ENCODE measurements at places on chromosomes 3 and 15.

DNA sequence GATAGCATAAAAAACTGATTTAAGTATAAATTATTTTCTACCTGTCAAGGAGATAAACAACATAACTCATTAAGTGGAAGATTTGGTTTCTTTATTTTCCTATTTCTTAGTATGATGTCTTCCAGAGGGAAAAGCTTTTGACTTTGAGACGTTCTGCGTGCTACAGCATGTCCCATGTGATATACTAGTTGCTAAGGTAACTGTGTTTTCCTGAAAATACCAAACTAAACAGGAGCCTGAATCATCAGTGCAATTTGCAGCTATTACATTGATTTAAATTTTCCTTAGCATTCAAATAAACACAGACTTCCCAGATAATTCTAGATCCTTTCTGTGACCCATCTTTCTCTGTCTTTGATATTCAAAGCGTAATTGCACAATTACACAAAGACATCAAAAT, 117.7 kb upstream of the P2RY1 start:
- DNase-seq = no peak

DNA sequence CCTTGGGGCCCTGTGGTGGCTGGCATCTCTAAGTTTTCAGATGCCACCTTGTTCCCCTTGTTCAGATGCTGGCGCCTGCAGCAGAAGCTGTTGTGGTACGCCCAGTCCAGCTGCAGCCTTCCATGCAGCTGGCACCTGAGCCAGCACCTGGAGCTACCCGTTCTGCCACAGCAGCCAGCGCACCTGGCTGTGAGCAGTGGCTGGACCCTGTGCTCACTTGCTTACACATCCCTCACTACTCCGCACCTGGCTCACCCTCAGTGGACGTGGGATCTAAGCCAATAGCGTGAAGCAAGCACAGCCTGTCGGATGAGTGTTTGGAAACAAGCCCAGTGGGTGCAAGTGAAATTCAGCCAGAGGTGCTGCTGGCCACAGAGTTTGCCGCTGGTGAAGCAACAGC, 607.5 kb upstream of the BCHE start:
- DNase-seq = no peak

GRCh38 chr15:43214169-43214568, 6.6 kb downstream of the EPB42 start:
- no peak for DNase-seq

DNA sequence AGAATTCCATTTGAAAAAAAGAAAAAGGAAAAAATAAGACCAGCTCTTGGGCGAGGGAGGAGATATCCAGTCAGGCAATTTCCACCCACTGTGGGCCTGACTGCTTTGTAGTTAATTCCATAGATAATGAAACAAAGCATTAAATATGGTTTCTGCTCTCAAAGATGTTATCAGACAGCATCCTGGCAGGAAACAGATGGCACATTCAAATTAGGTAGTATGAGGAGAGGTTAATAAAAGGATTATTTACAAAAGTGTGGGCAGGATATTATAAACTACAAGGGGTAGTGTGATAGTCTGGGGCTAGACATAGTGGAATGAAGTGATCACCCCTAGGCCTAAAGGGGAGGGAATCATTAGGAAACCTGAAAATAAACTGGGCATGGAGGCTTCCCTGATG, 193.2 kb downstream of the CLSTN2 start:
- DNase-seq = no peak

- DNase-seq = no peak
Observed at GRCh38 chr3:2765002-2765579, 345.1 kb downstream of the IL5RA start.

DNA sequence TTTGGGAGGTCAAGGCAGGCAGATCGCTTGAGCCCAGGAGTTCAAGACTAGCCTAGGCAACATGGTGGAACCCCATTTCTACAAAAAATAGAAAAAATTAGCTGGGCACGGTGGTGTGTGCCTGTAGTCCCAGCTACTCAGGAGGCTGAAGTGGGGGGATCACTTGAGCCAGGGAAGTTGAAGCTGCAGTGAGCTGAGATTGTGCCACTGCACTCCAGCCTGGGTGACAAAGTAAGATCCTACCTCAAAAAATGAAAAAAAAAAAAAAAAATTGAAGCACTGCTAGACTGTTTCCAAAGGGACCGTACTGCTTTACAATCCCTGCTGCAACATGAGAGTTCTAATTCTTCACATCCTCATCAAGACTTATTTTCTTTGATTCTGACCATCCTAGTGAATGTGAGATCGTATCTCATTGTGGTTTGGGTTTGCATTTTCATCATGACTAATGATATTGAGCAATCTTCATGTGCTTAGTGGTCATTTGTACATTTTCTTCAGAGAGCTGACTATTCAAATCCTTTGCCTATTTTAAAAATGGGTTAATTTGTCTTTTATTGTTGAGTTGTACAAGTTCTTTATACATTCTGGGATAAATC, 10.8 kb downstream of the CMTM8 start:
- no peak for DNase-seq

GRCh38 chr3:11576453-11576852, 67.3 kb downstream of the VGLL4 start:
- no peak for DNase-seq

GRCh38 chr3:11373235-11373634, 101.0 kb downstream of the ATG7 start:
- DNase-seq = no peak

- no peak for DNase-seq
Observed at GRCh38 chr3:71532639-71533395, 50.7 kb downstream of the FOXP1 start.

DNA sequence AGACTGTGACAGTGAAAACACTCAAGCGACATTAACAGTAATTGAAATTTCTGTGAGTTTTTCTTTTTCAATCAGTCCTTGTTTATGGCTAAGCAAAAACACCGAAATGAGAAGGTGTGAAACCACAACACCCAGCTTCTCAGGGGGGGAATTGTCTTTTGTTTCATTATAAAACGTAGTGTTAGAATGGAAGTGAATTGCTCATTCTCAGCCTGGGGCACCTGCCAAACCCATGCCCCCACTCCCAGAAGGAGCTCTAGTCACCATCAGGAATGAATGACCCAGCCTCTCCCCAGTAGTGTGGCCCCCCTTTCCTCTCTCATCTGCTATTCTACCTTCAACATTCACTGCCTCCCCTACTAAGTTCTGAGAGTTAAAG, 185.8 kb upstream of the CFAP20DC start:
- DNase-seq = no peak

GRCh38 chr3:14297784-14298236, 104.6 kb upstream of the SLC6A6 start:
- no peak for DNase-seq

Data from stimulated activated CD8-positive, alpha-beta memory T cell treated with anti-CD3 and anti-CD28 coated beads, Interleukin-4, amount 100 ng/mL, for 4 hours (primary cell).